Pancreas (tissue), 10 donors: ENCODE measurements at places on chromosomes 1 and 21.

- DNase-seq: no peak
Measured at GRCh38 chr1:160560045-160560705, 19.1 kb downstream of the CD84 start.

DNA sequence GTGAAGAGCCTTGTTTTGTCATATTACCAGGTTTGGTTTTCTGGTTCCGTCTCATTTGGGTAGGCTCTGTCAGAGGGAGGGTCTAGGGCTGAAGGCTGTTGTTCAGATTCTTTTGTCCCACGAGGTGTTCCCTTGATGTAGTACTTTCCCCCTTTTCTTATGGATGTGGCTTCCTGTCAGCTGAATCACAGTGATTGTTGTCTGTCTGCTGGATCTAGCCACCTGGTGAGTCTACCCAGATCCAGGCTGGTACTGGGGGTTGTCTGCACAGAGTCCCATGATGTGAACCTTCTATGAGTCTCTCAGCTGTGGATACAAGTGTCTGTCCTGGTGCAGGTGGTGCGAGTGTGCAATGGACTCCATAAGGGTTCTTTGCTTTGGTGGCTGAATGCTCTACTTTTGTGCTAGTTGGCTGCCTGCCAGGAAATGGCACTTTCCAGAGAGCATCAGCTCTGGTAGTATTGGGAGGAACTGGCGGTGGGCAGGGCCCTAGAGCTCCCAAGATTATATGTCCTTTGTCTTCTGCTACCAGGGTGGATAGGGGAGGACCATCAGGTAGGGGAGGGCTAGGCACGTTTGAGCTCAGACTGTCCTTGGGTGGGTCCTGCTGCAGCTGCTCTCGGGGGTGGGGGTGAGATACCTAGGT, 246.0 kb downstream of the RYR2 start:
- DNase-seq: peak; percentile 20

GRCh38 chr1:115624859-115625258, 16.9 kb upstream of the VANGL1 start:
- no peak for DNase-seq

GRCh38 chr1:206089341-206089740, 27.8 kb downstream of the AVPR1B start:
- no peak for DNase-seq

- DNase-seq: no peak
Measured at GRCh38 chr1:36247538-36247937, 23.3 kb downstream of the THRAP3 start.

DNA sequence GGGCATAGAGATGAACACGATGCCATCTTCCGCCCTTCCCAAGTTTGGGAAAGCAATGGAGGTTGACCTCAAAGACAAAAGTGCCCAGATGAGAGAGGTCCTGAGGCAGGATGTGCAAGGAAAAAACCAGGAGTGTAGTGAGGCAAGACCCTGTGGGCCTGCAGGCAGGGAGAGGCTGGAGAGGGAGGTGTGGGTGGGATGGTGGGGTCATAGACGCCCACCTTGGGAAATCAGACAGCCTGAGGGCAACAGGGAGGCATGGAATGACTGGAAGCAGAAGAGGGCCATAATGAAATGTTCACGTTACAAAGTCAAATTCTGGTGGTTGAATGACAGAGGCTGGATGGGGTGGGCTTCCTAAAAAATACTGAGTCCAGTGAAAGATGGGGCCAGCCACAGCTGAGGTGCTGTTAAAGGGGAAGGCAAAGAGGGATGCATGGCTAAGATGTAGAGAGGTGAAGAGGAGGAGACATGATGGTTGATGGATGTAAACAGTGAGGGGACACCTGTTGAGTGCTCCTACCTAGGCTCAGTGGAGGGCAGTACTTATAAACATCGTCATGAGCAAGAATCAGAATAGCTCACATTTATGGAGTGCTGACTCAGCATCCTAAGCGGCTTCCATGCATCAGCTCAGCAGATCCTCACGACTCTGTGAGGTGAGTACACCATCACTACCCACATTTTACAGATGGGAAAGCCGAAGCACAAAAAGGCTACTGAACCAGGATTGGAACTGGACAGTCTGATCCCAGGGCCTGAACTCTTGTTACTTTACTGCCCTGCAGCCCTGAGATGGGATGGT, 42.0 kb downstream of the GRIK3 start:
- no peak for DNase-seq

DNA sequence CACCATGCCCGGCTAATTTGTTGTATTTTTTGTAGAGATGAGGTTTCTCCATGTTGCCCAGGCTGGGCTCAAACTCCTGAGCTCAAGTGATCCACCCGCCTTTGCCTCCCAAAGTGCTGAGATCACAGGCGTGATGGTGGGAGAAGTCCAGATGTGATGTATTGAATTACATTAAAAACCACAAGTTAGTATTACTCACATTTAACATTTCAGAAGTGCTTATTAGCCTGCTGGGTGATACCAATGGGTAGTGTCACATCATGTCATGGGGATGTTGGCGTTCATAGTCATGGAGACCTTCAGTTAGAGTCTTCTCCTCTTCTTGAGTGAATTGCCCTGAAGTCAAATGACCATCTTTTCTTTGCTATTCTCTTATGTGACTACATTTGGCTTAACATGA, 63.6 kb upstream of the VAMP3 start:
- DNase-seq: no peak

- DNase-seq: no peak
Measured at GRCh38 chr1:10553118-10553517, 78.4 kb downstream of the PEX14 start.

GRCh38 chr1:77739235-77739634, 20.4 kb downstream of the USP33 start:
- no peak for DNase-seq

DNA sequence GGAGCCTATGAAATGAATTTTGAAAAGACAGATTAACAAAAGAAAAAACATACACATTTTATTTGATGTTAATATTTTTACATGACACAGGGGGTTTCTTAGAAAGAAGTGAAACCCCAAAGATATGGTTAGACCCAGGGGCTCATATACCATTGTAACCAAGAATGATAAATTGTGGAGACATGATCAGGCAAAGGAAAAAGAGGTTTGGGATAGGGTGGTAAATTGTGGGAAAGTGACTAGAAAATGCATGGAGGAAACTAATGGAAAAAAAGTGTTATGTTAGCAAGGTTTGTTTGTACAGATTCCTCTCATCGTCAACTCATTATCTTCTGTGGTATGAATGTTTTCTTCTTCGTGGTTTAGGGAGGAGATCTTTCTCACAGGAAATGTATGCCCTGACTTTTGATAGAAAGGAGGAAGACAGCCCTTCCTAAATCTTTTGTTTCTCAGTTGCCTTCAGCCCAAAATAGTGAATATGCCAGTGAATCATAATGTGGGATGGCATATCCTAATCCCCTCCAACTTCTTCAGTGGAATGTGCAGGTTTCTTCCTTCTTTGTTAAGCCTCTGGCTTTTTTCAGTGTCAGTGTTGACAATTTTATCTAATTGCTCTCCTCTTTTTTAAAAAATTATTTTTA, 140.4 kb upstream of the UBE2U start:
- DNase-seq: no peak

- no peak for DNase-seq
Measured at GRCh38 chr1:59768792-59769735, 45.7 kb upstream of the HOOK1 start.

- no peak for DNase-seq
Measured at GRCh38 chr21:34899760-34900159, 149.3 kb downstream of the RUNX1 start.

DNA sequence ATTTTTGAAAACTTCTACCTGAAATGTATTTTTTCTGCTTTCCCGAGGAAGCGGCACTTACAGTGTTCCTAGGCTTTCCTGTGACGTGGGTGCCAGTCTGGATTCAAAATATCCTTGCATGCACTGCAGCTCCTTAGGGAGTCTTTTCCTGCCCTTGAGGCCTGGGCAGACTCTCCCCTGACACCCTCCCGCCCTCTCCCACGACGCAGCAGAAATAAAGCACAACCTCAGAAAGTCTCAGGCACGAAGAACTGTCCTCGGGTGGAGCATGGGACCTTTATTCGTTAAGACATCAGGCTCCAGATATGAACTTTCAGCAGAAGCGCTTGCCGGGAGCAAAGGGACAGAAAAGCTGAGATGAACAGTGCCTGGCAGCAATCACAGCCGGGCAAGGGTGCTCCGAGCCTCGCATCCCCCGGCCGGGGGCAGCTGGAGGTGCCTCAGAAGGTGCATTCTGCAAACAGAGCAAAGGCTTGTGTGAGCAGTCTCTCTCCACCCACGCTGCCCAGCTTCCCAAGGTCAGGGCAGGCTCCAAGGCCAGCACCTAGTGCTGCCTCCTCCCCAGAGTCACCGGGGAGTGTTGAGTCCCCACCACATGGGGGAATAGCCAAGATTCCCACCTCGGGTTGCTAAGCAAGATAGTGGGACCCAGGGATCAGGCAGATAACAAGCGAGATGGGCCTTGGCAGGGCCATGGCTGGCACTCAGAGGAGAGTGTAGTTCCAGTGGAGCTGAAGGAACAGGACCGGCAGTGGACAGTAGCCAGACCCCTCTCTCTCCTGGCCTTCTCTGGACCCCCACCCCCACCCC, 3.2 kb downstream of the TFF3 start:
- DNase-seq: peak; percentile 63

DNA sequence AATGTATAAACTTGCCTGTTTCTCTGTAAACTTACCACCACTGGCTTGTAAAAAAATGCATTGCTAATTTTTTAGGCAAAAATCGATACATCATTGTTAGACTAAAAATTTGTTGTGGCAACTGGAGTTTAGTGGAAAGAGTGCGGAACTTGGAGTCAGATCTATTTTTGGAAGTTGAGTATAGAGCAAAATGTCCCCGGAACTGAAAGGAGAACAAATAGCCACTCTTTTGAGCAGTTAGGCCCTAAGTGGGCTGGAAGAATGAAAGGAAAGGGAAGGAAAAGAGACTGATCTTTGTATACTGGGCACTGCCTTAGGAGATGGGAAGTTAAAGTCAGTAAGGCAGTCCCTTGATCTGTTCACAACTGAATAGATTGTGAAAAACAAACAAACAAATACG, 30.2 kb downstream of the OPTC start:
- DNase-seq: no peak

- DNase-seq: no peak
Measured at GRCh38 chr1:40699787-40700186, 8.3 kb downstream of the NFYC start.

- DNase-seq: no peak
Measured at GRCh38 chr1:174157157-174157806, 2.0 kb upstream of the RABGAP1L start.

GRCh38 chr21:40646651-40647050, 200.3 kb downstream of the DSCAM start:
- DNase-seq: no peak

DNA sequence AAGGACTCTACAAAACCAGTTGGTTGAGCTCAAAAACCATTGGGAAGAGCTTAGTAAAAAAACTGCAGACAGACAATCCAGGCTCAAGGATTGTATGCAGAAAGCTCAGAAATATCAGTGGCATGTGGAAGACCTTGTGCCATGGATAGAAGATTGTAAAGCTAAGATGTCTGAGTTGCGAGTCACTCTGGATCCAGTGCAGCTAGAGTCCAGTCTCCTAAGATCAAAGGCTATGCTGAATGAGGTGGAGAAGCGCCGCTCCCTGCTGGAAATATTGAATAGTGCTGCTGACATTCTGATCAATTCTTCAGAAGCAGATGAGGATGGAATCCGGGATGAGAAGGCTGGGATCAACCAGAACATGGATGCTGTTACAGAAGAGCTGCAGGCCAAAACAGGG, 104.0 kb upstream of the BMP8A start:
- DNase-seq: no peak

GRCh38 chr1:15090373-15090772, 63.2 kb upstream of the TMEM51 start:
- peak; percentile 89 for DNase-seq

- no peak for DNase-seq
Measured at GRCh38 chr1:230818901-230819300, 49.4 kb downstream of the C1orf198 start.

GRCh38 chr1:215568299-215568692, 1.2 kb downstream of the KCTD3 start:
- no peak for DNase-seq

- peak; percentile 91 for DNase-seq
Measured at GRCh38 chr1:109667452-109668122, at the start of gene GSTM2. Gene GSTM2, plus strand, starts transcription at chr1:109668057. Its CDS starts 59 bp downstream, at chr1:109668116.

DNA sequence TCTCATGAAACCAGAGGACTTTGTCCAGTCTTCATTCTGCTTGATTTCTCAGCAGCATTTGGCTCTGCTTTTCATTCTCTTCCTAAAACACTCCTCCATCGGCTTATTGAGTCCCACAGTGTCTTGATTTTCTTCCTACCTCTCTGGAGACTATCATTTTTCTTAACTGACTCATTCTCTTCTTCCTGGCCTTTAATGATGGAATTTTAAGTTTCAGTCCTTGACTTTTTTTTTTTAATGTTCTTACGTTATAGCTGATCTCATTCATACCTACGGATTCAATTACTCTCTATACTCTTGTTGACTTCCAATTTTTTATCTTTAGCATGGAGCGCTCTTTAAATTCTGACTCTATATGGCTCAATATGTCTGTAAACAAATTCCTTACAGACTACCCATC, 111.1 kb downstream of the NEK7 start:
- DNase-seq: no peak

DNA sequence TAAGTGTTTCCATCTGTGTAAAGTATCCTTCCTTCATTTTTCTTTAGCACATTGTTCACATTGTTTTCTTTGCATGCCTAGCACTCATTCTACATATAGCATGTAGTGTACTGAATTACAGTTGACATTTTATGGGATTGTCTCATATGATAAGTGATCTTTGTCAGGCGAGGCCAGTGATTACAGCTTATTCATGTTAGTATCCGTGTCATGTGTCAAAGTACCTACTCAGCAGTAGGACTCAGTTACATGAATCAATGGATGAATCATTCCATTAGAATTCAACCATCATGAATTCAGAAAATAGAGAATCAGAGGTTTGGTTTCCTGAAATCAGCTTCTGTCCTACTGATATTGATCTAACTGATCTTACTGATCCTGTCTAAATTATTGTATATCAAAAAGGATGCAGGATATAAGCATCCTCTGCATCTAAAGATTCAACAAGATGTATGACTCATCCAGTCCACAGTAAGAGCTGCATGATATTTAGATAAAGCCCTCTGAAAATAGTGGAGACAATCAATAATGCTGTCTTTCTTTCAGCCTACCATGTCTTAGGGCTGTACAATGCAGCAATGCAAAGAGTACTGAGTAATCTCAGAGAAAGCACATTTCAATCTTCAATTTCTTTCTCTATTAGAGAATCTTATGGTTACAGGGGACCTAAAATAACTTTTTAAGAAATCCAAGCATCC, 20.7 kb upstream of the HRNR start:
- DNase-seq: no peak

GRCh38 chr1:41558761-41559171, 74.3 kb upstream of the EDN2 start:
- DNase-seq: peak; percentile 16

DNA sequence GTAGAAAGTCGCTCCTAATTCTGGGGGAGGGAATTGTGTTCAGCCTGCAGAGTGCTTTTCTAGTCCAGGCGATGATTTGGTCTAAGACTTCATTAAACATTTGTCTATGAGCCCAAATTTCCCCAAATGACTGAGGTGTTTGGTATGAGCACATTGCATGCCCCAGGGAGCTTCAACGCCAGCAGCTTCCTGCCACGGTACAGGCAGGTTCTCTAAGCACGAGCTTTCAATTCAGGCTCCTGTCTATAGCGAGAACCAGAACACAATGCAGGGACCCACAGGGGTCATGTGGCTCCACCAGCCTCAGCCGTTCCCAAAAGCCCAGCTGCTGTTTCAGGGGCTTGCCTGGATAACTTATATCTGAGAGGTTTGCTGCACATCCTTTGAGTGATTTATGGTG, 34.1 kb upstream of the H6PD start:
- no peak for DNase-seq
